ENCODE measurements at places on chromosomes 6 and 20. TPM values are rescaled to one million over a fixed set of nuclear protein-coding genes. Genes with fewer than 3 reads are reported as not detected.

The BPIFA1 gene
- not detected for total RNA-seq

The ANGPT4 gene
- total RNA-seq = not detected

The ABCF1 gene
- 328 TPM for total RNA-seq

The HDGFL1 gene
- not detected for total RNA-seq

The SRSF12 gene
- total RNA-seq = not detected

Measured in Peyer's patch (tissue), 4 donors.